ENCODE measurements at places on chromosomes 3 and 15. TPM values are rescaled to one million over a fixed set of nuclear protein-coding genes. Genes with fewer than 3 reads are reported as not detected.

Gene SLC25A36
- total RNA-seq, result 228 TPM

Gene TP63
- 0.16 TPM for total RNA-seq

Gene ISL2
- not detected for total RNA-seq

Gene ISLR
- 8.9 TPM for total RNA-seq

Gene GP9
- total RNA-seq, result not detected

Gene GASK1A
- 8.4 TPM for total RNA-seq

- no peak for DNase-seq
These were observed 20.2 kb downstream of the NIPA1 start for GRCh38 chr15:22806664-22807063.

GRCh38 chr3:124336067-124336656 lies 344.2 kb upstream of the ROPN1 start:
- DNase-seq, result no peak

GRCh38 chr3:102102394-102102793 lies 253.1 kb downstream of the NFKBIZ start:
- DNase-seq, result no peak

GRCh38 chr3:194784361-194784760 lies 98.7 kb downstream of the FAM43A start:
- no peak for DNase-seq

- DNase-seq, result no peak
These were observed 300.6 kb upstream of the KCNH8 start for GRCh38 chr3:18847583-18848197.

- DNase-seq, result no peak
These were observed 106.6 kb downstream of the MYH15 start for GRCh38 chr3:108403686-108404345.

DNA sequence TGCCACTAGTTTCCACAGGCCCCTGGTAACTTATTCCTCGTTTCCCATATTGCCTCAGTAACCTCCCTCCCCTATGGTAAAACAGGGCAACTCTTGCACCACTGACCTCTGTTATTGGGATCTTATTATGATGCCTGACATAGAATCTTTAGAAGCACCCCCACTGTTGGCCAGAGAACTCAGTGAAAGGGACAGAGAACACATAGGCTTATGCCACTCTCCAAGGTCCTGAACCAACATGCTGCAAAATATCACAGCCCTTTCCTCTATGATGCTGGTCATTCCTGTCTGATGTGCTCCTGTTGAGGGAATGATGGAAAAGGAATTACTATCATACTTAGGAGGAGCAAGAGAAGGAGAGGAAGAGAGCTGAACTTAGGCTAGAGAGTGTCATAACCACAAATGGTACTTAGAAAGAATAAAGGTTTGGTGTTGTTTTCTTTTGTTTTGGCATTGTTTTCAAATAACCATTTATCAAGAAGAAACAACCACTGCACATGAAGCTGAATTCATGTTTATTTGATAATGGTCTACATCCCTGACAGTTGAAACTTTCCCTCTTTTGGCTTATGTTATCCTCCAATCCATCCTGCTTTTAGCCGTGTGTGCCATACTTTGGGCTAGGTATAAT lies 330.2 kb downstream of the EPHB1 start:
- no peak for DNase-seq

DNA sequence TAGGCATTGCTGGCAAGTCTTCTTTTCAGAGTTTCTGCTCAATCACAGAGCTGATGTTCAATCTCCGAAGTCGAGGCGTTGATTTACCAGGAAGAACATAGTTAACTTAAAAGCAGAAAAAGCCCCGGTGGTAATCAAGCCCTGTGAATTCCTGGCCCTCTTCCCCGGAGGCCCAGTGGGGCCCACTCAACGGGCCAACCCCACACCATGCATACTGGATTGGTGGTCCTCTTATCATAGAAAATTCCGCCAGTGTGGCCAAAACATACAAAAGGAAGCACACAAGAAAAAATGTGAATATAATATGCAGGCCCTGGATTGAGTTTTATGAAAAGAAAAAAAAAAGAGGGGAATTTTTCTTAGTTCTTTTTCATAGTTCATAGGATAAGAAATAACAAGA lies 873.0 kb upstream of the NR2F2 start:
- DNase-seq, result no peak

DNA sequence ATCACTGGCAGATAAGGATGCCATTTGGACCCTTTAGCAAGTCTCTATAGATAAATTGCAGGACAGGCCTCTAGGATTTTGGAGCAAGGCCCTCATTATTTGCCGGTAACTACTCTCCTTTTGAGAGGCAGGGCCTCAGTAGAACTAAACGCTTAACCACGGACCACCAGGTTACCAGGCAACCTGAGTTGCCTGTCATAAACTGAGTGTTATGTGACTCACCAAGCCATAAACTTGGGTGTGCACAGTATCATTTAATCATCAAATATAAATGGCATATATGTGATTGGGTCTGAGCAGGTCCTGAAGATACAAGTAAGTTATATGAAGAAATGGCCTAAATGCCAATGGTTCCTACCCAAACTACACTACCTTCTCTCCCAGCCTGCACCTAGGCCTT lies 93.2 kb downstream of the BCHE start:
- DNase-seq, result no peak

DNA sequence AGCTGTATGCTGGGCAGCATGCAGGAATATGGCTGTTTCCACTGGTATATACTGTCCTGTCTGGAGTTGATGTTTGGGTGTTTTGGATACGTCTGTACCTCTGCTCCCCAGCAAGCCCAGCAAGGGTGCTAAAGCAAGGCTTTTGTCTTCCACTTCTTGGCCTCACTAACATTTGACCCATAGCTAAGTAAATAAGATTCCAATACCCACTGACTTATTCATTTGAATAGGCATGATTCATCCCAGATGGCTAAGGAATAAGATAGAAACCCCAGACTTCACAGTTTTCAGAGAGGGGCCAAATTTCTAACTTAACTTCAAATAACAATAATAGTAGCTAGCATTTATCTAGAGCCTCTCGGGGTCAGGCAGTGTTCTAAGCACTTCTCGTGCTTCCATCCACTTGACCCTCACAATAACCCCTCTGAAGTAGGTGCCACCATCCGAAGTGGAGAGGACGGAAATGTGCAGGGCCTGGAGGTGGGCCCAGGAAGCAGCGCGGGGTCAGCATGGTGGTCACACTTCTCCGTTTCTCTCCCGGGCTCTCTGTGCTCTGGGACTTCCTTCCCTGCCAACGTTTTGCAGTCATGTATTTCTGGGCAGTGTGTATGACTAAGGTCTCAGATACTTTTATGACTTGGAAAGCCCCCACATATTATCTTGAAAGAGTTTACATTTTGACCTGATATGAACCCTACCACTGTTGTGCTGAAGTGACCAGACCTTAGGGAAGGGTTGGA lies 39.3 kb downstream of the LRRK1 start:
- DNase-seq, result no peak
